Hepatocyte (in vitro differentiated cells): ENCODE measurements at places on chromosomes 5 and 9.

DNA sequence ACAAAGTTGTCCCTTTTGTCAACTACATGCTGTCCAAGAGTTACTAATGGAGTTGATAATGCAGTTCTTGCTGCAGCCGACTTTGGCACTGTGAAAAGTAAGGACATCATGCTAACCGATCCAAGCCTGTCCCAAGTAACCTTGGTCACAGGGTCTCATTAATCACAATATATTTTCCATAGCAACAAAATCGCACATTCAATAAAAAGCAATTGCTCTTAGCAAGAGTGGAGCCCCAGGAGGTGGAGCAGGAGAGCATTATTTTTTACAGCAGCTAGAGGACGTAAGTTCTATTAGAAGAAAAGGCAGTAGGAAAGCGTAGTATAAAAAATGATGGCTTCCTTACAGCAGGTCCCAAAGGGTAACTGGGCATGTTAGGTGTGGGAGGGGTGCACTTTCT, 570.3 kb downstream of the EBF1 start:
- DNase-seq, result no peak

DNA sequence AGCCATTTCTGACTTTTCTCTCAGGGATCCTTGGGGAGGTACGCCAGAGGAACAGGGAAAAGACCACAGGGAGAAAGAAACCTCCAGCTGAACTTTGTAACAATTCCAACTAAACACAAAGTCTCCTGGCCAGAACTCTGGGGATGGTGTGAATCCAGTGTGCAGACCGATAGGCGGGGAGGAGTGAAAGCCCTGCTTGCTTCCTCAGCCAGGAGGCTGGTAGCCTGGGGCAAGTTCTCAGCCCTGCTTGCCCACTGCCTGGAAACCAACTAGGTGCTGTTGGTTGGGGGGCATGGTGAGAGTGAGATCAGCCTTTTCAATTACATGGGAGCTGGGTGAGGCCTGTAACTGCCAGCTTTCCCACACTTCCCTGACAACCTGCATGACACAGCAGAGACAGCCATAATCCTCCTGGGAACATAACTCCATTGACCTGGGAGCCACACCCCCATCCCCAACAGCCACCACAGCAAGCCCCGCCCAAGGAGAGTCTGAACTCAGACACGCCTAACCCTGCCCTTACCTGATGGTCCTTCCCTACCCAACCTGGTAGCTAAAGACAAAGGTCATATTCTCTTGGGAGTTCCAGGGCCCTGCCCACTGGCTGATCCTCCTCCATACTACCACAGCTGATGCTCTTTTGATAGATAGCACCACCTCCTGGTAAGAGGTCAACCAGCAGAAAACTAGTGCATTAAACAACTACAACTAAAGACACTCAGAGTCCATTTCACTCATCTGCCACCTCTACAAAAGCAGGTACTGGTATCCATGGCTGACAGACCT, 100.1 kb upstream of the TNFAIP8 start:
- DNase-seq, result peak; percentile 42

DNA sequence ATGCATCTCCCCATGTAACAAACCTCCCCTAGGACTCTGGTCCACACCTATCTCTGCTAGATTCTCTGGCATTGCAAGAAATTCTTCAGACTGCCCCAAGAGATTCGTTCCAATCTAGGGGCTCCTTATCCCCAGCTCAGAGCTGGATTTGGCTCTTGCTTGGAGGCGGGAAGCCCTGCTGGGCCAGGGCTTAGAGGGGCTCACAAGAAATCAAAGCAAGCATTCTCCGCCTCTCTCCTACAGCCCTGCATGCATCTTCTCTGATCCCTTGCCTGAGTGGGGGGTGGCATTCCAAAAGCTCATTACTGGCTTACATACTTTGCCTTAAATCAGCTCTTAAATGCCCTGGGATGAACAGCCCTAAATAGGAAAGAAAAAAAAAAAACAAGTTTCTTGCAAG, 75.8 kb downstream of the KCNIP1 start:
- DNase-seq, result no peak

DNA sequence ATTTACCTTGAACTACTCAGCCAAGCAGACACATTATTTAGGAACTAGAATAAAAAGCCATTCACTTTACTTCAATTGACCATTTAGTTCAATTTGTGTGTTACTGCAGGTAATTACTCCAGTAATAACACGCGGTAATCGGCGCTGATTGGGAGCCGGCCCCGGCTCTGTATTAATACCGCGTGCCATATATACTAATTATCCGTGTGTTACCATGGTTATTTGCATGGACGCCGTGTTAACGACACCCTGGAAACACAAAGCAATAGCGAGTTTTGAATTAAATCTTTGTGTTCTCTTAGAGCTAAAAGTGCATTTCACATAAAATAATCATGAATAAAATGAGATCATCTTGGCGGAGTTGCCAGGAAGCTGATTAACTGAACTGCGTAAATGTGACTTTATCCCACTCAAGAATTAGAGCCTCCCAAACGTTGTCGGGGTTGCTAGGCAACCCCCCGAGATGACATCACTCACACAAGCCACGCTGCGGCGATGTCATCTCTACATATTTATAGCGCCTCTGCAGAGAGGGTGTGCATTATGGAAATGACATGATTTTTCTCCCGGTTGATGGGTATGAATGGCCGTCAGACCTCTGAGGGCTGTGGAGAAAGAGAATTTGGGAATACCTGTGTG, 41.4 kb upstream of the RNU6ATAC start:
- no peak for DNase-seq

- DNase-seq, result no peak
Observed at GRCh38 chr9:87199278-87199677, 252.0 kb upstream of the GAS1 start.

- DNase-seq, result no peak
Observed at GRCh38 chr9:6921315-6921714, 163.5 kb downstream of the KDM4C start.

DNA sequence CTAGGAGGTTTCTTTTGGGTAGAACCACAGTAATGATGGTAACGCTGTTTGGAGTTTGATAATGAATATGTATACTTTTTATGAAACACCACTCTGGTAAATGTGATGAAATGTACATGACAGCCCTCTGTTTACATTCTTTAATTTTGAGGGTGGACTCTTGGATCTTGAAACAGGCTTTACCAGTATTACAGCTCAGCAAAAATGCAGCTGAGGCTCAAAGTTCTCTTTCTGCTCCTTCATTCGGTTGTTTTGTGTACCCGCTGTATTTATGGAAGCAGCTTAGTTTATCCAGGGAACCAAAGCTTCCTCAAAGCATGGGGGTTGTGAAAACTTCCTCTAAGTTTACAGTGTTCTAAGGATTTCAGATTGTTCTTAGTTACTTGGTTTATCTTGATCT, 11.1 kb downstream of the GAPVD1 start:
- peak; percentile 58 for DNase-seq

GRCh38 chr5:1068204-1068894, 43.5 kb downstream of the SLC12A7 start:
- DNase-seq, result no peak

GRCh38 chr9:76537150-76537646, 78.2 kb downstream of the GCNT1 start:
- DNase-seq, result no peak
